Stomach (tissue), 19 donors: ENCODE measurements at places on chromosomes 2 and 18. TPM values are rescaled to one million over a fixed set of nuclear protein-coding genes. Genes with fewer than 3 reads are reported as not detected.

Gene SEPTIN10
- 54.9 TPM for total RNA-seq

Gene ARHGAP25
- total RNA-seq: 17.1 TPM

Gene ALPP
- total RNA-seq: not detected

- DNase-seq: no peak
Measured at GRCh38 chr2:166057370-166058164, 70.3 kb downstream of the SCN1A start.

- no peak for DNase-seq
Measured at GRCh38 chr2:200619279-200619678, 33.5 kb downstream of the AOX1 start.

GRCh38 chr2:170950221-170950761 lies 21.2 kb downstream of the GORASP2 start:
- DNase-seq: no peak
